Activated T-cell treated with anti-CD3 and anti-CD28 coated beads for 24 hours (primary cell): ENCODE measurements at places on chromosomes 2 and 18.

DNA sequence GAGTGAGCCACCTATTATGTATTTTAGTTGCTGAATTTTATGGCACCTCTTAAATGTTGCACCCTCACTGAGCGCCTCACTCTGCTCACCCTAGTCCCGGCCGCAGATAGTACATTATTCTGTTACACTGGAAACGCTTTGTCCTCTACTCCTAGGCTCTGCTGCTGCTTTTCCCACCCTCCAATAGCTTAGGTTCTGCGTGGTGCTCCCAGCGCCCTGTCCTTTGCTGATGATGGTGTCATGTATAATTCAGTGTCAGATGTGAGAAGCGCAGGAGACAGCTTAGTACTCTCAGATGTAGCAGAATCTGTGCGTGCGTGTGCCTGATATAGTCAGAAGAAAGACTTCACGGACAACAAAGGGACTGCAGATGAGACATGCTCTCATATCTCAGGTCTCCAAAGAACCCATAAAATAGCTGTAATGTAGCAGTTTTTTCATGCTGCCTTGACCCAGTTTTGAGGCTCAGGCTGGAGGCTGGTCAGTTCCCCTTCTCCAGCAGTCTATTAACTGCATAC lies 1.4 kb upstream of the REEP1 start:
- no peak for DNase-seq

DNA sequence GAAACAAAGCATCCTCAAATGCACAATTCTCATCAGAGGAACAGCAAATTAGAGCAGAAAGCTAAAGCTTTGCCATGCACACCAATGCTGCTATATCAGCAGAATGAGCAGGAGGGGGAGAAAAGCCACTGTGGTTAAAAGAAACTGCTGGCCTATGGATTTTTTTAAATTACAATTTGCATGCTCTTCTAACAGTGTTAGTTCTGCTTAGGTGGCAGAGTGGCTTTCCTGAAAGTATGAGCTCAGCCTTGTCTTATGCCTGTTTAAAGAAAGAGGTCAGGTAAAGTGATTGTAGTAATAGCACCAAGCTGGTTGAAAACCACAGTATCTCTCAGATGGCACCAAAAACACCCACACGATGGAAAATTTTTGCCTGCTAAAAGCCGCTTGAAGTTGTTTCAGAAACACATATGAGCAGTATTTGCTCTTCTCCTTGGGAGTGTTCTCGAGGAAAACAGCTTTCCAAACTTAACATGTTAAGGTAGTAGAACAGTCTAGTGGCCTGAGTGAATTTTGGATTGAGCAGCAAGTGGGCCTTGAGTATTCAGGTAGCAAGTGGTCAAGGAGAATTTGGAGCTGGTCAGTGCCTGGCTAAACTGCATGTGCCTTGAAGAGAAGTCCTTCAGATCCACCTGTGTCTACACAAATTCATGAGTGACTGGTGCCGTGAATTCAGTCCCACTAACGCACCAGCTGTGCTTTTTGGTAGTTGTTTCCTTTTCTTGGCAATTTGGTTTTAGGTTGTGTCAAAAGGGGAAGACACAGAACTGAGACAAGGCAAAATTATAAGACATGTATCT lies 19.6 kb upstream of the NDUFV2 start:
- DNase-seq = peak; percentile 60

DNA sequence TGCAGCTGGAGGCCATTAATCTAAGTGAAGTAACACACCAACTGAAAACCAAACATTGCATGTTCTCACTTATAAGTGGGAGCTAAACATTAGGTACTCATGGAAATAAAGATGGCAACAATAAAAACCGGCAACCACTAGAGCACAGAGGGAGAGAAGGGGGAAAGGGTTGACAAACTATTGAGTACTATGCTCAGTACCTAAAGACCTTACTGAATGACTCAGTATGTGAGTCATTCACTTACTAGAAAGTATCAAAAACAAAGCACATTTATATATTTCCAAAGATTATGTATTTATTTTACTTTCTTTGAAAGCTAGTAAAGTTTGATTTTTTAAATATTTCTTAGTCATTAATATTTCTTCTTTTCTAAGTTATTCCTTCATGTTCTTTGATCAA lies 48.9 kb downstream of the ZNF385B start:
- no peak for DNase-seq

GRCh38 chr18:1350931-1351450 lies 446.3 kb downstream of the ADCYAP1 start:
- DNase-seq = no peak

DNA sequence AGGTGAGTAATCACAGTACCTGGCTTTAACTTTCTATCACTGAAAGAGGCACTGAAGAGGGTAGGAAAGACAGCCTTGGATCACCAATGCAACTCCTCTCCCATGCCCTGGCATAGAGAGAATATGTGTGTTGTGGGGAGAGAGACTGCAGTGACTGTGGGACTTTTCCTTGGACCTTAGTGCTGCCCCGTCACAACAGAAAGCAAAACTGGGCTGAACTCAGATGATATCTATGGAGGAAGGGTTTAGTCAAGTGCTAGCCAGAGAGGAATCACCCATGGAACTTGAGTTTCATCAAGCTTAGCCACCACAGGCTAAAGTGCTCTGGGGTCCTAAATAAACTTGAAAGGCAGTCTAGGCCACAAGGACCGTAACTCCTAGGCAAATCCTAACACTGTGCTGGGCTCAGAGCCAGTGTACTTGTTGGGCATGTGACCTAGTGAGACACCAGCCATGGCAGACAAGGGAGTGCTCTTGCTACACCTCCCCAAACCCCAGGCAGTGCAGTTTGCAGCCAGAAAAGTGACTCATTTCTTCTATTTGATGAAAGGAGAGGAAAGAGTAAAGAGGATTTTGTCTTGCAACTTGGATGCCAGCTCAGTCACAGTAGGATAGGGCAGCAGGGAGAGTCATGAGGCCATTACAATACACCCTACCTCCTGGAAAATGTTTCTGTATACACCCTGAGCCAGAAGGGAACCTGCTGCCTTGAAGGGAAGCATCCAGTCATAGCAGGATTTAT lies 105.8 kb upstream of the SPOPL start:
- no peak for DNase-seq

DNA sequence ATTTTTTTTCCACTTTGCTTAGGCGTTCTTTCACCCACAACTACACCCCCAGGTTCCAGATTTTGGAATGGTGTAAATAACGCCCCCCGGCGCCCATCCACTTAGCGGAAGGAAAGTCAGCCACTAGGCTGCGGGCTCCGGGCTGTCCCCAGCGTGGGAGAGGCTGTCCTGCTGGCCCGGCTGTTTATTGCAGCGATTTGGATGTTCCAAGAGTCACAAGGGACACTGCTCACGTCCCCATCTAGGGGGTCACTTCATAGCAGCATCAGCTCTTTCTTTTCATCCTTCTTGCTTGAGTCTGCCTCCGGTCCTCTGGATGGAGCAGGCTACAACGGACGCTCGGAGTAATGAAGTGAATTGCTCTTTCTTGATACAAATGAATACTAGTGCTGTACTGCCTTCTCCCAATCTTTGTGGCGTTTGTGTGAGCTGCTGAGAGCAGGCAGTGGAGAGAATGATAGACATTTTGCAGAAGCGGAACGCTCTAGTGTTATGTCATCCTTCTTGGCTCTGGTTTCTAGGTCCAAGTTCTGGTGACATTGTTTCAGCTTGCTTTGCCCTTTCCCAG lies 50.7 kb upstream of the PAIP2B start:
- no peak for DNase-seq

DNA sequence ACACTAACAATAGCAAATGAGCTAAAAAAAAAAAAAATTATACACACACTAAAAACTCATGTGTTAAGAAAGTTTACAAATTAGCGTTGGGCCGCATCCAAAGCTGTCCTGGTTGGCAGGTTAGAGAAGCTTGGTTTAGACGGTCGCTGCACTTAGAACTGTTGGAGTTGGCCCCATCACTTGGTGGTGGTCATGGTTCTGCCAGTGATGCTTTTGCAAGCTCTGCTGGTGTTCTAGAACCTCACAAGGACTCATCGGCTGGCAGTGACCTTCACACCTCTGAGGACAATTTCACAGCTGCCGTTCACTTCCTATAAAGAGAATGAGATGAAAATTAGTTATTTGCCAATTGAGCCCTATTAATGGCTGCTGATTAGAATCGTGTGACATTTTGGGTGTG lies 229.0 kb downstream of the AGAP1 start:
- DNase-seq = no peak

DNA sequence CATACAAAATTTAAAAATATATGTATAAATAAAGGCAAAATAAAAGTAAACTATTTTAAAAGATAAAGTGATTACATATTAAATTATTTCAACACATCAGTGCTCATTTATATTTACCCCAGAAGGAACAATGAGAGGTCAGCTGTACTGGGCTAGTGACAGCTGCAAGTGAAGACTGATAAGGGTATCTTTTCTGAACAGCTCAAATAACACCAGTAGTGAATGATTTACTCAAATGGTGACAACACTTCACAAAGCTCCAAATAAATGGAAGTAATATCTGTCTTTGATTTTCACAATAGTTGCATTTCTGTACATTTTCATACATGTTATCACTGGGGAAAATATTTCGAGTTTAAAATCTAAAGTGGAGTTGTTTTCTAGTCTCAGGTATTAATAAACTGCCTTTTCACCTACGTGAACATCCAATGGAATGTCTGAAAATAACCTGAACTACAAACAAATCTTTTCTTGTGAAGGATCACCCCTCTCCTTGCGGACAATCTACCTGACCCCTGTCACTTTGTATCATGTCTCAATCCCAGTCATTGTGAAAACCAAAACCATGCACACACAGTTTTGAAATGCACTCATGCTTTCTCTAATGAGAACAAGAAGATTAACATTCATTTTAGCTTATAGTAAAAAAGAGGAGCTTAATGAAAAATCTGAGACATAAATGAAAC lies 1928.8 kb upstream of the CELF4 start:
- no peak for DNase-seq

DNA sequence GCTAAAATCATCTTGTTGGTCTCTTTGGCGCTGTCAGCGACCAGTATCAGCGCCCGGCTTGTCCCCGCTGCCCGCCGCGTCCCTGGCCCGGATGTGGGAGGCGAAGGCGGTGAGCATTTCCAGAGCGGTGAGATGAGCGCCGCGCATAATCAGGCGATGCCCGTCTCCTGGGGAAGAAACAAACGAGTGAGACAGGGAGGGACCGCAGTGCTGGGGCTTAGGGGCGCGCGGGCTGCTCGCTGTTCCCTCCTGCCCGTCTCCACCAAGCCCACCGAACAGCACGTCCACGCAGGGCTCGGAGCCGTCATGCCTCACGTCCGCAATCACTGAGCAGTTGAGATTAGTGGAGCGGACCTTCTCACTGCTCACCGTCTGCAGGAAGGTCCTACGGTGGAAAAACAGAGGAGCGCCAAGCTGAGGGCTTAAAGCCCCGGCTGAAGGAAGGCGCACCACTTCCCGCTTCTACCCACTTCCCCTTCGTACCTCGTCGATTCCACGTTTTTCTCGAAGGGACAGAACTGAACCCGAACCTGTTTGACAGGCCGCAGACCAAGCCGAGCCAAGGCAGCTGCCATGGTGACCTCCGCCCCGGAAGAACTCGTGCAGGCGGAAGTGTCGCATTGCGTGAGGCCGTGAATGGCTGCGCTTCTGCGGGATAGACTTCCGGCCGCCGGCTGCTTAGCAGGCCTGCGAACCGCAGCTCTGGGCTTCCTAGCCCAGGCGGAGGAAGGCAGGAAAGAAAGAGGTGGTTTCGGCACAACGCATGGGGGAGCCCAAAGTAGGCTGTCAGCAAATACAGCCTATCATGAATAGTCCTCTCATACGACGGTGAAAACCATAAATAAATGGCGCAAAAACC lies at the start of gene MRPL53:
Gene MRPL53 (minus strand): TSS at position 595 of the 859 bp plus-strand sequence. CDS start 20 bp downstream, at position 575.
- peak; percentile 94 for DNase-seq

GRCh38 chr2:84393829-84394228 lies 65.3 kb downstream of the SUCLG1 start:
- no peak for DNase-seq

DNA sequence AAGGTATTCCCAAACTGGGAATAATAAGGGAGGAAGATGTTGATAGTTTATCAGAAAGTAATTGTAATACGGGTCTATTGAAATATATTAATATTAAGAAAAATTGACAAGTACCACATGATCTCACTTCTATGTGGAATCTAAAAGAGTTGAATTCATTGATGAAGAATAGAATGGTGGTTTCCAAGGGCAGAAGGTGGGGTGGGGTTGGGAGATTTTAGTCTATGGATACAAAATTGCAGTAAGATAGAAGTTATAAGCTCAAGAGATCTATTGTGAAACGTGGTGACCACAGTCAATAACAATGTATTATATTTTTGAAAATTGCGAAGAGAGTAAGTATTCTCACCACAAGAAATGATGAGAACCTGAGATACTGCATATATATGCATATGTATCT lies 38.9 kb downstream of the COL3A1 start:
- DNase-seq = no peak

DNA sequence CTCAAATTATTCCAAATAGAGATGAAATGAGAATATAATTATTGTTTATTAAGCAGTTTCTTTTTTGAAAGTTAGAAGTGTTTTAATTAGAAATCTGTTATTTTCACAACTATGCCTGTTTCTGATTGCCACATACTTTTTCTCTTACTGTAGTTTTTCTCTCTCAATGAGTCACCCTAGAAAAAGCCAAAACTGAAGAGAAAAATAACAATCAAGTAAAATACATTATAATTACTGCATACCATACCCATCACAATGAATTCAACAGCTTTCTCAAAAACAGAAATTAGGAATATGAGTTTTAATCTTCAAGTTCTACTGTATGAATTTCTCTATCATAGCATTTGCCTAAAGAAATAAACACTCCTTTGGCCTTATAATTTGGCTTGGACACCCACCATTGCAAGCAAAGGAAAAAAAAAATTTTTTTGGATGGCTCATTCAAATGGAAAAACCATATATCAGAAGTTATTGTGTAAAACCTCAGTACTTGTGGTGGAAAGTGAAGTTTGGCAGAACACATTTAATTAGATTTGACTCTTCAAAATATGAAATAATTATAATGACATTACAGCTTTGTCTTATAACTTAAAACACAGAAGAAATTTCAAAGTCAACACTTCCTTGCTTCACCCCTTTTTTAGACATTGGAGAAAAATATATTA lies 138.5 kb downstream of the DYM start:
- DNase-seq = no peak
